T-cell (primary cell): ENCODE measurements at places on chromosomes 3 and 15.

DNA sequence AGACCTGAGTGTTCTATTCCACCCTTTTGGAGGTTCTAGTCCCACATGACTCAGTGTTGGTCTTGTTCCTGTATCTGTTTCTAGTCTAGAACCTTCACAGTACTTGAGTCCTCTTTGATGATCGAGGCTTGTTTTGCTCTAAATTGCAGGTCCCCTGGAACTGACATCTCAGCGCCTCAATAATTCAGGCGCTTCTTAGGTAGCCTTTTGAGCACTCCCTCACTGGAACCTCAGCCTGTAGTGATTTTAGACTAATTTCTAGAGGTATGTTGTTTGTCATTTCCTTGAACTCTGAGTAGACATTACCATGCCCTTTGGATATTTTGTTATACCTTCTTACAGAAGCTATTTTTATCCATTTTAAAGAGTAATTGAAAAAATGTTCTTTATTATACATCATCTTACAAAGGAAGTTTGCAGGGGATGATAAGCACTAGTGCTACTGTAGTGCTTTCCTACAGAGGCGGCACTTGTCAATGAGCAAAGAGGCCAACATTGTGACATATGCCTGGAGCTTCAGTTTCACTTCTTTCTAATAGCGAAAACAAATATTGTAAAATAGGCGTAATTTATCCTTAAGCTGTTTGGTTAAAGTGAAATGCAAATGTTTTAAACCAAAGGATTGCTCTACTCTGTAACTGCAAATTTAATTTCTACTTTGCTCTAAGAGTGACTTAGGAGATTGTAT lies 75.7 kb downstream of the EFL1 start:
- no peak overlapping the region for H3K4me3 ChIP-seq
- no peaks in the 10 kb centered on the region for H3K27me3 ChIP-seq
- no peak for DNase-seq
- no peaks in the 10 kb centered on the region for H3K4me1 ChIP-seq
- H3K27ac ChIP-seq, result no peak overlapping the region

GRCh38 chr3:48413086-48413485 lies 16.8 kb downstream of the PLXNB1 start:
- no peak overlapping the region for H3K4me3 ChIP-seq
- no peaks in the 10 kb centered on the region for H3K36me3 ChIP-seq
- H3K4me1 ChIP-seq, result no peaks in the 10 kb centered on the region
- DNase-seq, result no peak

GRCh38 chr3:130395916-130396315 lies 50.4 kb downstream of the COL6A5 start:
- DNase-seq, result no peak
- H3K36me3 ChIP-seq, result no peaks in the 10 kb centered on the region
- H3K4me1 ChIP-seq, result no peaks in the 10 kb centered on the region
- H3K27me3 ChIP-seq, result no peaks in the 10 kb centered on the region
- H3K27ac ChIP-seq, result no peak overlapping the region

GRCh38 chr3:46098319-46098761 lies 71.1 kb upstream of the XCR1 start:
- peak; percentile 11 for DNase-seq
- peak overlapping the region; percentile 90 for H3K27ac ChIP-seq
- no peaks in the 10 kb centered on the region for H3K36me3 ChIP-seq

GRCh38 chr3:194070634-194071409 lies 65.1 kb upstream of the HES1 start:
- no peaks in the 10 kb centered on the region for H3K27me3 ChIP-seq
- H3K4me3 ChIP-seq, result peak overlapping the region; percentile 35
- DNase-seq, result peak; percentile 69
- no peaks in the 10 kb centered on the region for H3K36me3 ChIP-seq
- peaks cover 2% of the 10 kb centered on the region for H3K4me1 ChIP-seq
- no peak overlapping the region for H3K27ac ChIP-seq

DNA sequence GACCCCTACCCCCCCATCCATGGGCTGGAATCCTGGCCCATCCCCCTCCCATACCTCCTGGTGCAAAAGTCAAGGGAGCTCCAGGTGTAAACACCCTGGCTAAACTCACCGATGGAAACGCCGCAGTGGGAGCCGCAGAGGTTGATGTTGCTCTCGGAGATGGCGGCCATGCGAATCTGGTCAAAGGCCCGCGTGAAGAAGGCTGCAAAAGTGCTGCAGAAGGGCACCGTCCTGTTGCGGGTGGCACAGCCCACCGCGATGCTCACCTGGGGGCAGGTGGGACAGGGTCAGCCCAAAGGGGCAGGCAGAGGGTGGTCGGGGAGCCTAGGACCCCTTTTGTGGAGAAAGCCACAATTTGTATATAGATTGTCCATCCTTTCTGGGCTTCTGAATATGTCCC lies 26.7 kb downstream of the TKT start:
- no peak overlapping the region for H3K4me3 ChIP-seq
- H3K4me1 ChIP-seq, result no peaks in the 10 kb centered on the region
- no peak overlapping the region for H3K27ac ChIP-seq

DNA sequence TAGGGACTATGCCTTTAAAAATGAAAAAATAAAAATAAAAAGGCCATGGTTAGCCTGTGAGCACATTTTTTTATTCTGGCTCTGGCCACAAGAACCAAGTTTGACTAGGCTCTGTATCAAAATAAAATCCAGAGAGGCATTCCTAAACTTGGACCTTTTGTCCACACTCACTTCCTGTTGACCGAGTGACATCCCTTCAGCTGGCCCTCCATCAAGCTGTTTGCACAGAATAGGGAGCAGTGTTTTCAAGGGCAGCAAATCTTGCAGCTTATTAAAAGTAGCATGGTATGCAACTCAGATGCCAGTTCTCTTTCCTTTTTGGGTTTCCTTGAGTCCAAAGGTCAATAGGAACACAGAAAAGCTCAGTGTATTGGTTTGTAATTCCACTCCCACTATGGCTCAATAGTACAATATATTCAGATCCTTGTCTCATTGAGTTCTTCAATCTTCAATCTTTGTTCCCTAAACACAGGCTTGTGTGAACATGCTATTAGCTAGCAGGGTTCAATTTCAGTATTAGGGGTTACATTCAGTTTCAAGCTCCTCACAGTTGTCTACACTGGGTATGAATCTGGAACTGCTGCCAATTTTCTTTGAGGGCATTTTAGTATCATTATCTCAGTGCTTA lies 244.5 kb downstream of the RBMS3 start:
- DNase-seq, result no peak
- no peak overlapping the region for H3K4me3 ChIP-seq
- H3K4me1 ChIP-seq, result no peaks in the 10 kb centered on the region
- no peak overlapping the region for H3K27ac ChIP-seq

GRCh38 chr3:150447631-150448465 lies 39.8 kb downstream of the TSC22D2 start:
- H3K4me1 ChIP-seq, result peaks cover 3% of the 10 kb centered on the region
- no peaks in the 10 kb centered on the region for H3K36me3 ChIP-seq
- no peak for DNase-seq
- no peak overlapping the region for H3K4me3 ChIP-seq
- no peaks in the 10 kb centered on the region for H3K27me3 ChIP-seq

- DNase-seq, result no peak
- no peaks in the 10 kb centered on the region for H3K4me1 ChIP-seq
- no peak overlapping the region for H3K4me3 ChIP-seq
- no peaks in the 10 kb centered on the region for H3K36me3 ChIP-seq
- no peaks in the 10 kb centered on the region for H3K27me3 ChIP-seq
Measured at GRCh38 chr3:81922404-81922803, 161.0 kb upstream of the GBE1 start.
